HCEC 1CT (cell line): ENCODE measurements at places on chromosomes 7 and 10.
A peak's percentile ranks its signal among the peaks of the same experiment; 100 is the strongest.

DNA sequence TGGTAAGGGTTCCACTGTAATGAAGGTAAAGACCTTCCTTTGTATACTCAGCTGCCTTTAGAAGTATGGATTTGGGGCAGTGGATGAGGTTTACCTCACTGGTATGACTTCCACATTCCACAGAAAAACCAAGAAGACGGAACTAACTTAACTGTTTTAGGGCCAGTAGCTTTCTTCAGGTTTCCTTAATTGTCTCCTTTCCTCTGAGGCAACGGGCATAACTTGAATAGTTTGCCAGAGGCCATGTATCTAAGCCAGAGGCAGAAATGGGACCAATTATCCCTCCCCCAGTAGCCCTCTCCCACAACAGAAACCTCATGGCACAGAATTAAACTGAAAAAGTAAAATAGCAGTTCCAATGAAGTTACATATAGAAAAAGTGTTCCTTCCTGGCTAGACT, 281.7 kb downstream of the PHTF2 start:
- DNase-seq = no peak

DNA sequence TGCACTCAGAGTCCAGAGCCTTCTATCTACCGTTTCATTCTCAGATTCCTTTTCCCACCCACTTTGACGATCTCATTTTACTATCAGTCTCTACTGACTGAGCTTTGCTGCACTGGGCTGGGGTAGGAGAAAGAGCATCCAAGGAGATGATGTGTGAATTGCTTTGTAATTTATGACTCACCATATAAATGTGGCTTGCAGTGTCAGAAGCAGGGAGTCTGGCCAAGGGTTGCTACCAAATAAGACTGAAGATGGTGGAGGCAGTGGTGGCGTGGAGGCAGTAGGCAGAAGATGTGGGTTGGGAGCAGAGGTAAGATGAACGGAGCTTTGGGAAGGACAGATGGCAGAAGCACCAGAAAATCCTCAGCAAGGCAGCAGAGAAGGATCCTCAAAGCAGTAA, 73.3 kb upstream of the AGK start:
- peak; percentile 24 for DNase-seq

GRCh38 chr10:6558759-6559461, 21.2 kb downstream of the PRKCQ start:
- no peak for DNase-seq

- no peak for DNase-seq
These were observed 1156.3 kb downstream of the SORCS3 start for GRCh38 chr10:105797234-105797890.

GRCh38 chr10:74745449-74745848, 81.0 kb upstream of the KAT6B start:
- no peak for DNase-seq
